Nephron progenitor cell (in vitro differentiated cells): ENCODE measurements at places on chromosomes 6 and 20.
A peak's percentile ranks its signal among the peaks of the same experiment; 100 is the strongest.

GRCh38 chr6:111925296-111925695 is 52.0 kb upstream of the FYN start:
- DNase-seq = no peak

DNA sequence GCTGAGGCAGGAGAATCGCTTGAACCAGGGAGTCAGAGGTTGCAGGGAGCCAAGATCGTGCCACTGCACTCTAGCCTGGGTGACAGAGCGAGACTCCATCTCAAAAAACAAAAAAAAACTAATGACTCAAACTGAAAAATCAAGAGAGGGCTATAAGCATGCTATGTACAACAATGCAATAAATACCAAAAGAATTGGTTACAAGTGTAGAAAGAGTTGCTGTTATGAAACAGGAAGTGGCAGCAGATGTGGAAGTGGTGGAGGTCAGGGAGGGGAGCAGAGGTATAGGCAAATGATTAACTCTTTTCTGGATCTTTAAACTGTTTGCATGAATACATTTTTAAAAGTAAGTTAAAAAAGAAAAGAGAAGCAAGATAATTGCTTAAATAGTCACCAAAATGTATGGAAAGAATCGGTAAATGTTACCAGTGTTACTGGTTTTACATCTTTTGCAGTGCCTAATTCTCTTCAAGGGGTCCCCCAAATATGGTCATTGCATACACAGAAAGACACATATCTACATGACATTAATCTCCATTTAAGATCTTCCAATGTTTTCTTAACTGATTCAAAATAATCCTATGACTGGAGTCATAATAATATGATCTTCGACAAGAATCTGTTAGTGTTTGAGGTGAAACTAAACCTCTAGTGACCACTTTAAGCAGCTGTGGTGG is 15.0 kb downstream of the CALHM6 start:
- no peak for DNase-seq

DNA sequence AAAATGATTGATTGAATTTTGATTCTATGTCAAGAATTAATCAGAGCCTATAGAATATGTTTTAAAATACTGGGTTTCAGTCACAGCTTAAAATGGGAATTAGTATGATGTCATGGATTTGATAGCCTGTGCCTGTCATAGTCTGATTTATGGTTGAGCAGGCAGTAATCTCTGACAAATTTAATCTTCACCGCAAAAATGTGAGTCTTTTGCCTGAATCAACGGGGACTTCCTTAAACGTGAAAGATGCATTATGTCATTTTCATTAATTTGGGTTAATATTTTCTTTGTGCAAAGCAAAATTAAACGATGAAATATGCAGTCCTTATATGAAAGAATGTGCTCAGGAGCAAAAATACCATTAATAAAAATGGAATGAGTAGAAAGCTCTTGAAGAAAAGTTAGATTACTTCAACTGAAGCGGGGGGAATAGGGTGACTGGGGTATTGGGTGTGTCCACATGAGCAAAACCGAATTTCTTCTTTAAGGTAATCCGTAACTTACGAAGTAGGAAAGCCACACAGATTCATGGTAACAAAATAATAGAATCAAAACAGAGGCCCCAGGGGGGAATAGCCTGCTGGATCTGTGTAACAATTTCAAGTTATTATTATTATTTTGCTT is 339.6 kb upstream of the NOX3 start:
- no peak for DNase-seq

DNA sequence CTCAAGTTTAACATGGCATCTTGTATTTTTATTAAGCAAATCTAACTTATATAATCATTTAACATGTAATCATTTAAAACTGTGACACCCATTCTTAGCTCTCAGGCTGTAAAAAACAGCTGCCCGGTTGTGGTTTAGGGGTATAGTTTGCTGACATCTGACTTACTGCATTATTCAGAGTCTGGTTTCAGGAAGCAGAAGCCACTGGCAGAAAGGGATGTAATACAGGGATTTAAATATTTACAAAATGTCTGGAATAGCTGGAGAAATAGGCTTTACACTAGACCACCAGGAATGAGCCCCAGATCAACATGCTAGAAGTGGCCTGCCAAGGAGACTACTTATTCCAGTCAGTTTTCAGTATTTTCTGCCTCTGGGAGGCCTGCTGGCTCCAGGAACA is 421.1 kb downstream of the CD109 start:
- DNase-seq = no peak

DNA sequence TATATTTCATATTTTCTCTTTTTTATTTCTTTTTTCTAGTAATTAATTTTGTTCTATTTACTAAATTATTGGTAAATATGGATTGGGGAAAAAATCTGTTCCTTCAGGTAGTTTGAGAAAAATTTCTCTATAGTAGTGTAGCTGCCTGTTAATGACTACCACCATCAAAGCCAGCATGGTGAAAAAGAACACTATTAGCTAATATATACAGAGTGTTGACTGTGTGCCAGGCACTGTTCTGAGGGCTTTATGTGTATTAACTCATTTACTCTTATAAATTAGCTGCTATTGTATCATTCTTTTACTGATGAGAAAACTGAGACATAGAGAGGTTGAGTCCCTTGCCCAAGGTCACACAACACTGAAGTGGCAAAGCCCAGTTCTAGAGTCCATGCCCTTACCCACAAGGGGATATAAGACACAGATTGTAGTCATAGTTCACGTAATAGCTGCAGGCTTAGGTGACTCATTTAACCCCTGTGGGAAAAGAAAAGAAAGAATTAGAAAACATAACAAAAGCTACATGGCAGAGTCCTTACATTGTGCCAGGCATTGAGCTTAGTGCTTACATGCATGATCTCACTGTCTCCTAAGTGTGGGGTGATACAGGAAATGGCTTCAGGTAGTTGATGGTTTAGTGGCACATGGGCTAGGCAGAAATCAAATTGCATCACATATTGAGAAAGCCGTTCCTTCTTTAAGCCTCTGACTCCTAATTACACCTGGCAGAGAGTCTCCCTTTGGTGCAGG is 12.2 kb upstream of the AKIRIN2 start:
- DNase-seq = no peak

DNA sequence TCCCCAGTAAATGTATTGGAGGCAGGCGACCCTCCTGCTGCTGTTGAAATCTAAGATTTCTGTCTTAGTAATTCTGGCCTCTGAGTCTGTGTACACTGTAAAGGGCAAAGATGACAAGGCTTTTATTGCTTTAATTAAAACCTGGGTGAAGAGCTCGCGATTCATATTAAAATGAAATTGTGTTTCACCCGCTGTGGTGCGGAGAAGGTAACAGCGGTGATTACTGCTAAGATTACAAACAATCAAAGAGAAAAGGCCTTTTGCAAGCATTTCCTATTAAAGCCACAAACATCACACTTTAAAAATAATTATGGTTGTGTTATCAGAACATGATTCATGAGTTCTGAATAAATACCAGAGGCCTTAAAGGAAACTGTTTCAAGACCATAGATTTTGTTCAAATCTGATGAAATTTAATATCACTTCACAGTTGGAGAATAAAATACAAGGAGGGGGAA is 69.3 kb downstream of the TOX2 start:
- no peak for DNase-seq

- peak; percentile 83 for DNase-seq
Measured at GRCh38 chr20:10218536-10219451, at the start of gene SNAP25. SNAP25 (plus strand) TSS chr20:10218830; CDS start chr20:10275492, 56,662 bp downstream.

DNA sequence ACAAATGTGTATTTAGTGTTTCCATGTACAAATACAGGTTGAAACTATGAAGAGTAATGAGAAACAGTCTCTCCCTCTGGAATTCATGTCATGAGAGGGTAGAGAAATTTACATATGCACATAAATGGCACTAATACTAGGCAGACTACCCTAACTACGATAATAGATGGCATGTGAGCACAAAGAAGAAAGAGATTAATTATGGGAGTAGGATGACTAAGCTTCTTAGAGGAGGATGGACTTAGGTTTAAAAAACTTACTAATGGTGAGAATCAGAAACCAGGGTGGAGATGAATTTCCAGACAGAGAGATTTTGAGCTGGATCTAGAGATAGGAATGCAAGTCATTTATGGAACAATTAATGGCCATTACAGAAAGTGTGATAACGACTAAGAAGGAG is 225.3 kb upstream of the HTR1E start:
- no peak for DNase-seq

- DNase-seq = no peak
Measured at GRCh38 chr20:17721802-17722486, 22.2 kb downstream of the BANF2 start.

DNA sequence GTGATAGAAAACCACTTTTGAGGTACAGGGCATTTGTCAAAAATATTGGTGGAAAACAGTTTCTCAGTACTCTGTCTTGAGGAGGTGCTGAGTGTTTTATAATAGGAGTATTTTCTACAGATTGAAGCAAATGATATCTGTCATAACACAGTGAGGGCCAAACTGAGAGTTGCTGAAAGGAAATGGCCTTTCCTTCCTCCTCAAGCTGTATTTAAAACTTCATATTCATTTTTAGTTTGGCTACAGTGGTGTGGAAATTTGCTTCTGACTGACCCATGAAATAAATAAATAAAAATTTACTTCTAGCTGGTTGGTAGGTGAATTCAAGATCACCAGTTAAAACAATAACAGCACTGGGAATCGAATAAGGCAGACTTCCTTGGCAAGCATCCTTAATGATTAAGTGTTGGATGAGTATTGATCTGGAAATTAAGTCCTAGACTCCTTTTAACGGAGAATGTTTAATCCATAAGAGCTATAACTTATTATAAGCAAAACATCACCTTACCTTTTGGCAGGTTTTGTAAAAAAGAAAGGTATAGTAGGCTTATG is 828.6 kb upstream of the CITED2 start:
- no peak for DNase-seq

DNA sequence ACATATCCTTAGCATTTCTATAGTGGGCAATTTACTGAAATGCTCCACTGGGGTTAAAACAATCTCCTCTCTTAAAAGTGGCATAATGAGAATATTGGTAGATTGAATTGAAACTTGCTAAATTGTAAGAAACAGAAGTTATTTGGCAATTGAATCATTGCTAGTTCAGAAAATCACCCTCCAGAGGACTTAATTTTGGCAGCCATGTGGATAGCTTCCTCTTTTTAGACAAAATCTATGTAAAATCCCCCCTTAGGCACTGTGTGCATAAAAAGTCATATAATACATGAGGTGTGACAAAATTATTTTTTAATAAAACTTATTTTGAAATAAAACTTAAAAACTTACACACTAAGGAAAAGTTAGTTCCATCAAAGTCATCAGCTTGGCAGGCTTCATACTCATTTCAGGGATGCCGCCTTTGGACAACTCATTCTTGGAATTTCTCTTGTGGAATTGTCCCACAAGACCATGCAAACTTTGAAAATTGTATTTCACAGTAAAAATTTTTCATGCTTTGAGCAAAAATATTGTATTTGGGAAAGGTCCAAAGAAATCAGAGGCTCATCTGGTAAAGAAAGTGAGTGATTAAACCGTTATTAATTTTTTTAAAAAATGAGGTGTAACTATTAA is 473.0 kb downstream of the BCKDHB start:
- DNase-seq = no peak

DNA sequence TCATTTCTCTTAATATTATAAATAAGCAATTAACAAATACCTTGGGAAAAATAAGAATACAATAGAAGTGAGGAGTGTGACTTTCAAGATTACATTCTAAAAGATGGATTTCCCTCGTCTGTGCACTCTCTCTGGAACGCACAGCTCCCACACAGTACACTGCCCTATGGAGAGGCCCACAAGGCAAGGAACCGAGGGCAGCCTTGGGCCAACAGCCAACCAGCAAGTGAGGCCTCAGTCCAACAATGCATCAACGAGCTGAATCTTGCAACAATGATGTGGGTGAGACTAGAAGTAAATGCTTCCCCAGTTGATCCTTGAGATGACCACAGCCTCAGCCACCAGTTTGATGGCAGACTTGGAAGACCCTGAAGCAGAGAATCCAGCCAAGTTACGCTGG is 34.5 kb upstream of the AVP start:
- no peak for DNase-seq

DNA sequence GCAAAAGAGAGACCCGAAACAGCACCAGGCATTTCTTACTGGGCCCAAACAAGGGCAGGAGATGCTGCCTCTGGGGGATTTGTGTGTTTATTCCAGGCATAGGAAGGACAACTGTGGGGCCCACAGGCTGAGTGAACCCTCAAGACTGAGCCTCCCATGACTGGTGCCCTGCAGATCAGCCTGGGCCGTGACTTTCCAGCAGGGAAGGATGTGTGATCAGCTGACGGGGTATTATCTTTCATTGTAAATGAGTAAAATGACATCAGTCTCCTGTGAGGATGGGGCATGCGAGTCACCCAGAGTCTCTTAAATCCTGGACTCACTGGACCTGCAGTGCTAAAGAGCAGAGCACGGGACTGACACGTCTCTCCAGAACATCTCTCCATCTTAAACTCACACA is 3.9 kb upstream of the TEAD3 start:
- DNase-seq = no peak
